ENCODE measurements at places on chromosomes 11 and 22.

DNA sequence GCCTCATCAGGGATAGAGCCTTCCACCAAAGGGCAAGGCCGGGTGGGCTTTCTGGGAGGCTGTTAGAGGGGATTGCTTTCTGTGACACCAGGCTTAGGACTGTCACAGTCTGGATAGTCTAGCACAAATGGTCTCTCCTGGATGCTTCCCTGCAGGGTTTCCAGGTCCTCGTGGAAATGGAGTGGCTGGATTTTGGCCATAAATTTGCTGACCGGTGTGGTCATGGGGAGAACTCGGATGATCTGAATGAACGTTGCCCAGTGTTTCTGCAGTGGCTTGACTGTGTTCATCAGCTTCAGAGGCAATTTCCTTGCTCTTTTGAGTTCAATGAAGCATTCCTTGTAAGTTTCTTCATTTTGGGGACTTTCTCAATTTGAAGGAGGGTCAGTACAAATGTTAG lies 67.1 kb upstream of the HORMAD2 start:
- DNase-seq, result no peak

DNA sequence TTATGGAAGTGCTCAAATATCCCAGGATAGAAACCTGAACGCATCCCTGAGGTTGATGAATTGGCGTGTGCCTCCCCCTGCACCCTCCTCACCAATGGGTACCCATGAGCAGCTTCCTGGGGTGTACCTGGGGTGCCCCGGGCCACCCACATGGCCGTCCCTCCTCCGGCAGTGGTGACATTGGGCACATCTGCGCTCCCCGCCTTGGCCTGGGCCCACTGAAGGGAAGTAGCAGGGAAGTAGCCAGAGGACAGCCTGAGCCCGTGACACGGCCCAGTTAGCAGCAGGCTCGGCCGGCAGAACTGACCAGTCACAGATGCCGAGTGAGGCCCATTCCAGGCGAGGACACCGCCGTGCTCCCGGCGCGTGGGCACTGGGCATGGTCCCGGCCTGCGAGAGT lies 16.7 kb downstream of the MRPL23 start:
- DNase-seq, result no peak

DNA sequence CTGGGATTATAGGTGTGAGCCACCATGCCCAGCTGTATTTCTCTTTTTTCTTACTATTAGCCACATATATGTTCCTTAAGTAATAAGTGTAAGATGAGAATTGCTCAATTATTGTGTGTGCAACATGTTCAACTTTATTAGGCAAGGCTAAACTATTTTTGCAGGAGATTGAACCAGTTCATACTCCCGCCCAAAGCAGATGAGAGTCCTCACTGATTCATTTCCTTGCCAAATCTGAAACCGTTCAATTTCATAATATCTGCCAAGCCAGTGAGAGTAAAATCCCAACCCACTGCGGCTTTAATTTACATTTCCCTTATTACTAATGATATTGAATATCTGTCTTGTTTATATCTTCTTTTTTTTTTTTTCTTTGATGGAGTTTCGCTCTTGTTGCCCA lies 48.4 kb downstream of the KCNJ4 start:
- DNase-seq, result no peak

- no peak for DNase-seq
Observed at GRCh38 chr11:63940786-63941185, 2.0 kb downstream of the NAA40 start.

- no peak for DNase-seq
Observed at GRCh38 chr11:99670067-99670676, 649.4 kb downstream of the CNTN5 start.

- no peak for DNase-seq
Observed at GRCh38 chr11:119347940-119348605, 1.6 kb upstream of the MFRP start.

DNA sequence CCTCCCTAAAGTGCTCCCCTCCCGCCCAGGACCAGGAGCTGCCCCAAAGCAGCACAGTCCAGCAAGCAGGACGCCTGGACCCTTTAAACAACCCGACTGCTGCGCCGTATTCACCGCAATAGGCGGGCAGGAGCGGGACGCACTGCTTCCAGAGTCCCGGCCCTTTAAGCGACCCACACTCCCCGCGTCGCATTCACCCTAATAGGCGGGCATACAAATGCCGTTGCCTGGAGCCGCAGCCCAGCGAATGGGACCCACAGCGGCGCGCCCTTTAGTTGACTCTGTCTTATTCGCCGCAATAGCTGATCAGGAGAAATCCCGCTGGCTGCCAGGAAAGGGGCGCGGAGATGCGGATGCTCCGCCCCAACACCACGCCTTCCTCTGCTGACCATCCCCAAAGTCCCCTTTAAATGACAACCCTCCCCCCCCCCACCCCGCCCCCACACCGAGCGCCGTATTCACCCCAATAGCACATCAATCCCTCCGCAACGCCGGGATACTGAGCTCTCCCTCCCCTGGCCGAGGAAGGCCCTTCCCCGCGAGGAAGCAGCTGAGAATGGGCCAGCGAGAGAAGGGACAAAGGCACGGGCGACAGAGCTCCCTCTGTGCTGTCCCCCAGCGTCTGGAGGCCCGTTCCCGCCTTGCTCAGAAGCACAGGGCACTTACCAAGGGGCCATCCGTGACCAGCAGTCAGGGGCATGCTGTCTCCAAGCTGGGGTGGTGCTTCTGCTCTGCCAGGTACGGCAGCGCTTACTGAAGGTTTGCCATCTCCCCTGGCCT lies 4.7 kb downstream of the OSBPL5 start:
- DNase-seq, result no peak

GRCh38 chr11:10076458-10077141 lies 217.4 kb downstream of the SBF2 start:
- DNase-seq, result no peak

- DNase-seq, result no peak
Observed at GRCh38 chr11:6681505-6681904, 1.6 kb downstream of the MRPL17 start.

- DNase-seq, result no peak
Observed at GRCh38 chr22:33969045-33969444, 48.8 kb upstream of the LARGE1 start.

GRCh38 chr11:2963112-2963754 lies 28.9 kb downstream of the NAP1L4 start:
- no peak for DNase-seq

- no peak for DNase-seq
Observed at GRCh38 chr22:26891429-26891828, 234.0 kb downstream of the MIAT start.

GRCh38 chr22:48803948-48804810 lies 1023.5 kb downstream of the BRD1 start:
- DNase-seq, result no peak

- no peak for DNase-seq
Observed at GRCh38 chr11:77866336-77866735, 45.4 kb downstream of the AAMDC start.

DNA sequence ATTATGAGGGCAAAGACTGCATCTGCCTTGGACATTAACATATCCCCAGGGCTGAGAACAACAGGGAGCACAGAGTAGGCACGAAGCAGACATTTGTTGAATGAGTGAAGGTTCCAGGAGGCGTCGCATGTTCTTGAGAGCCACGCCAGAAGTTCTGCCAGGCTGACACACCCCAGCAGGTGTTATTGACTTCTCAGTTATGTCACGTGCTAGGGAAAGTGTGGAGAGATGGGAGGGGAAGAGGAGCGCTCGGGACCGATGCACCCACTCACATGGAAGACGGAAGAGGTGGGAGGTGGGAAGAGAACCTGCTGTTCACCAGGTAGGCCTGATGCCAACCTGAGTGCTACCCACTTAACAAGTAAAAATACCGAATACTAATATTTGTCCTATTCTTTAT lies 232.8 kb downstream of the LARGE1 start:
- no peak for DNase-seq

- no peak for DNase-seq
Observed at GRCh38 chr11:102447193-102447592, 5.4 kb downstream of the TMEM123 start.

GRCh38 chr11:59437770-59438169 lies 1.5 kb downstream of the OR5A1 start:
- no peak for DNase-seq

DNA sequence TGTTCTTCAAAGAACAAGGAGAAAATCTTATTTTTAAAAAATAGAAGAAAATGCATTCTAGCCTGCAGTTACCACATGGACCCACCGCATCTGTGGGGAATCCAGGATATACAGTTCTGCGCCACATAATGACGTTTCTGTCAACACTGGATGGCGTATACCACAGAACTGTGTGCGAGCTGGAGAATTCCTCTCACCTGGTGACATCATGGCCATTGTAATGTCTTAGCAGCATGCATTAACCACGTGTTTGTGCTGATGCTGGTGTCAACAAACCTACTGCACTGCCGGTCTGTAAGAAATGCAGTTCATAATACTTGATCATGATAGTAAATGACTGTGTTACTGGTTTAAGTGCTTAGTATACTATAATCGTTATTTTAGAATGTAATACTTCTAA lies 174.7 kb downstream of the TBC1D22A start:
- DNase-seq, result no peak

GRCh38 chr22:19971276-19972124 lies 29.9 kb upstream of the TXNRD2 start:
- DNase-seq, result no peak

DNA sequence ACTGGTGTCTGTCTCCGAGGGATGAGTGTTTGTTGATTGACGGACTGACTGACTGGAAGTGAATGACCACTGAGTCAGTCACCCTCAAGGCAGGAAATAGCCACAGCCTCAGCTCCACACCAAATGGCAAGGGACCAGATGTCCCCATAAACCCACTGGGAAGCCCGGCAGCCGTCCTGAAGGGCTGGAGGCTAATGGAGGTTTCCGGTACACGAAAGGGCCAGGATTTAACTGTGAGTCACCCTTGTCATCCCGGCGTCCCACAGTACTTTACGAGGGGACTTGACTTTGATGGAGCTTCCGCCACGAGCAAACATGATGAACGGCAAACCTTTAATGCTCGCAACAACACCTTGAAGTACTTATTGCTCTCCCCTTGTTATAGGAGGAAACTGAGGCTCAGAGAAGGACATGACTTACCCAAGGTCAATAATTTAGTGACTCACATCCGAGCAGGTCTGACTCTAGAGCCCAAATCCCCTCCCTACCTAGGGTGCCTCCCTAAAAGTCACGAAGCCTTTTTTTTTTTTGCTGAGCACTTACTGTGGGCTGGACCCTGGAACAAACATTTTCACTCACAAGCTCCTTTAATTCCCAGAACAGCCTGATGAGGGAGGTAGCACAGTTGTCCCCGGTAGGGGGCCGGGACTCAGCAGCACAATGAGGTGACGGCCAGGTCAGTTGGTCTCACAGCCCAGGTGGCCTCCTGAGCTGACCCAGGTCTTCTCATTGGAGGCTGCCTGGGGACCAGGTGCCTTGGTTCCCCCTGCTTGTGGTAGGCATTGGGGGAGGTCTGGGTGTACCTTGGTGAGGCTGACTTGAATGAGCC lies 25.2 kb upstream of the GCAT start:
- no peak for DNase-seq

Data from cortex of kidney (tissue), 1 donor.